GM12878 (cell line): ENCODE measurements at places on chromosomes 5 and 9.

GRCh38 chr9:3902631-3903030, 376.8 kb upstream of the RFX3 start:
- no peak for DNase-seq

DNA sequence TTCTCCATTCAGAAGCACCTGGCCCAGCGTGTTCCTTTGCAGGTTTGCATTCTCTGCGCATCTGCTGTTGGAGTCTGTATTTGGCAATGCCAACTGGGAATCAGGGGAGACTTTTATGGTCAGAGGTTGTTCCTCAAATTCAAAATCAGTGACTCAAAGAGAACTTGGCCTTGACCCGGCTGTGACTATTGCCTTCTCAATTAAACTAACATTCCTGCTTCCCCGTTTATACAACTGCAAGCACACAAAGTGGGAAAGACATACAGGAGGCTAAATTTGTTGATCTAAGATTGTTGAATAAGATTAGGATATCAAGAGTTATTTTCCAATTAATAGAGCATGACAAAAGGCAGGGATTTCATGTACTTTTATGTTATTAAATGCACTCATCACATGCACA, 402.4 kb upstream of the IRX2 start:
- no peak for DNase-seq

- DNase-seq, result no peak
Observed at GRCh38 chr9:91495450-91495849, 71.8 kb upstream of the NFIL3 start.

DNA sequence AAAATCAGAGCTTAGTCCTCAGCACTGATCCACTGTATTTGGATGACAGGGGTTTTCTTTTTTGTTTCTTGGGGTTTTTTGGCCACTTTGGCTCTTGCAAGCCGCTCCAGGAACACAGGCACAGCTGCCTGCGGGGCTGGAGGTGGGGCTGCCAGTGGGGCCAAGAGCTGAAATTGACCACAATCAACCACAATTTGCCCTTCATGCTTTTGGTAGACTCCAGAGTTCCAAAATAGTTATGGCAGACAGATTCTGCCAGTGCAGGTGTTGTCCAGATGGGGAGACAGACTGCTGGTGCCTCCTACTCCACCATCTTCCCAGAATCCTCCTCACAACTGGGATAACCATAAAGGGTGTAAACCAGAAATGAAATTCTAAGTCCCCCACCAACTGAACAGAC, 36.5 kb downstream of the PLEKHG4B start:
- DNase-seq, result no peak

DNA sequence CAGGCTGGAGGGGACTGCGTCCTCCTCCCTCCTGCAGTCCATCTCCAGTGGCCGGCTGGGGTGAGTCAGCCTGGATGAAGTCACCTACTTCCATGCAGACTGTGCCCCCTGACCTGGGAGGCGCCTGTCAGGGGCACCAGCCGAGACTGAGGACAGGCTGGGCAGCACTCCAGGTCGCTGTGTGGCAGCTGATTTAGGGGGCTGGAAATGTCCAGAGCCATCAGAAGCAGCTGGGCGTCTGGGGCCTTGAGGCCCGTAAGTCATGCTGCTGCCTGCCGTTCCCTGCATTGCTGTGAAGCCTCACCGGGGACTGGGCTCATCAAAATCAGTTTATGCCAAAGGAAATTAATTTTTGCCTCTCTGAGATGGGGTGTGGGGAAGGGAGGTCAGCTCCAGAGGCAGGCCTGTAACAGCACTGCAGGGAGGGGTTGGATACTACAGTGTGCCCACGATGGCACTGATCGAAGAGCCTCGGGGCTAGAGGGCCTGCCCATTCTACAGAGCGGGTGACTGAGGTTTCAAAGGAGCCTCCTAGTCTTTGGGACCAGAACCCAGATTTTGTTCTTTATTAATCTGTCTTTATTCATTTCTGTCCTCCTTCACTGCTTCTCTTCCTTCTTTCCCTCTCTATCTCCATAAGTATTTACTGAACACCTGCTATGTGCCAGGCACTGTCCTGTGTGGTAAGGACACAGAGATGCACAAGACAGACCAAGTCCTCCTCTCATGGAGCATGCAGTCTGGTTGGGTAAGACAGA, 70.4 kb upstream of the PSD2 start:
- no peak for DNase-seq

DNA sequence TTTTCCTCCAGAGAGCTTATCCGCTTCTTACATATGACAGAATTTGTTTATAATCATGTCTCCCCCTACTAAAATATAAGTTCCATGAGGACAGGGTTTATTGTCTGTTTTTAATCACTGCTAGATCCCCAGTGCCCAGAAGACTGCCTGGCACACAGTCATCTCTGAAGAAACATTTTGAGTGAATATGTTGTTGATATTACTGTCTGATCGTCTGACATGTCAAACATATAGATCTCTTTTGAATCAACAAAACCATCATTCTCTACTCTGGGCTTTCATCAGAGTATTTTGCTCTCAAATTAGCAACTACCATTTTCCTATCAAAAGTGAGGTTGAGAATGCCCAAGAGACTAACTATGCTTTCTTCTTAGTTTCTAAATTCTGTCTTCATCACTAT, 67.3 kb upstream of the SHISAL2B start:
- DNase-seq, result no peak

DNA sequence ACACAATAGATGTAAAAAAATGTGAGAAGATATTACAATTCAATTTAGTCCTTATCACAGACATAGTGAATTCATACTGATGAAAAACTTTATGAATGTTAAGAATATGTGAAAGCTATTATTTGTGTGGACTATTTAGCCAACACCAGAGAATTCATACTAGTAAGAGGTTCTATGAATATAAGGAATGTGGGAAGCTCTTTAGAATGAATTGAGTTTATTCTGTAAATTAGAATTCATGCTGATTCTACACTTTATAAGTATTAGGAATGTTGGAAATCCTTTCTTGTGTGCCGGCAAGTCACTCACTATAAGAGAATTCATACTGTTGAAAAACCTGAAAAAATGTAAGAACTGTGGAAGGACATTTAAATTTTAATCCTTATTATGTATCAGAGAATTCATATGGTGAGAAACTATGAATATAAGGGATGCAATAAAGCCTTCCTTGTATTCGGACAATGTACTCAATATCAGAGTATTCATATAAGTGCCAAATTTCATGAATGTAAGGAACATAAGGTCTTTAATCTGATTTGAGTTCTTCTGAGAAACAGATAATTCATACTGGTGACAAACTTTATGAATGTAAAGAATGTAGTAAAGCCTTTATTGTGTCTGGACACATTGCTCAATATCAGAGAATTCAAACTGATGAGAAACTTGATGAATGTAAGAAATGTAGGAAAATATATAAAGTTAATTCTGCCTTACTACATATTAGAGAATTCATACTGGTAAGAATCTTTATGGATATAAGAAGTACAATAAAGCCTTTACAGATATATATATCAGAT, 21.6 kb upstream of the PCDHA1 start:
- no peak for DNase-seq

DNA sequence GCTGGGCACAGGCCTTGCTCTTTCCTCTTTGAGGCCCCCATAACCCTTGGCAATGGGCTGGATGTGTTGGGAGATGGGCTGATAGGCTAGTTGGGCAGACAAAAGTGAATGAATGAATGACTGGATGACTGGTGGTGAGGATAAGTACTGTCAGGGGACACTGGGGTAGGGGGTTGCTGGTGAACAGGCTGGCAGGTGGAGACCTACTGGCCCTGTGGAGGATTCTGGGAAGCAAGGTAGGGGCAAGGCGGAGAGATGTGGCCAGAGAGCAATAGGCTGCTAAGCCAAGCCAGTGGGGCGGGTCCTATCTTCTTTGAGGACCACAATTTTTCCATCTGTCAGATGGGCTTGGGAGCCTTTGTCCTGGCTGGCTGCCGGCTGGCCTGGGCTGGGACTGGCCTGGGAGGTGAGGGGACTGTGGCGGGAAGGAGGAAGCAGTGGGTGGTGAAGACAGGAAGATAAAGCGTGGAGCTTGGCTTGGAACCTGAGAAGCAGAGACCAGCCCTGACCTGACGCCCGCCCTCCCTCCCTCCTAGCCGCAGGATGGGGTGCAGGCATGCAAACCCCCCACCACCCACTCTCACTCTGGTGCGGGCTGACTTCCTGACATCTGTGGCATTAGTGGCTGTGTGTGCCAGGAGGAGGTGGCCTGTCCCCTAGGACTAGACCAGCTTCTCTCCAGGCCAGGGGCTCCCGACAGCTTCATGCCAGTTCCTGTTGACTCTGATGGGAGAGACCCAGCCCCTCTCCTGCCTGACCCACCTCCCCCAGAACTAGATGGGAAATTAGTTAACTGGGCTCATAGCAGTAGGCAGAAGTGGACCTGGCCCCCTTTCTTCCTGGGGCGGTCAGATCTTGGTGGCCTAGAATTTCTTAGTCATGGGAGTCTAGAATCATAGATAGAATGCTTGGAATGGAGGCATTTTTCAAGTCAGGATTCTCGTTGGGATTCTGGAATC, 9.5 kb downstream of the CXXC5 start:
- DNase-seq, result no peak

DNA sequence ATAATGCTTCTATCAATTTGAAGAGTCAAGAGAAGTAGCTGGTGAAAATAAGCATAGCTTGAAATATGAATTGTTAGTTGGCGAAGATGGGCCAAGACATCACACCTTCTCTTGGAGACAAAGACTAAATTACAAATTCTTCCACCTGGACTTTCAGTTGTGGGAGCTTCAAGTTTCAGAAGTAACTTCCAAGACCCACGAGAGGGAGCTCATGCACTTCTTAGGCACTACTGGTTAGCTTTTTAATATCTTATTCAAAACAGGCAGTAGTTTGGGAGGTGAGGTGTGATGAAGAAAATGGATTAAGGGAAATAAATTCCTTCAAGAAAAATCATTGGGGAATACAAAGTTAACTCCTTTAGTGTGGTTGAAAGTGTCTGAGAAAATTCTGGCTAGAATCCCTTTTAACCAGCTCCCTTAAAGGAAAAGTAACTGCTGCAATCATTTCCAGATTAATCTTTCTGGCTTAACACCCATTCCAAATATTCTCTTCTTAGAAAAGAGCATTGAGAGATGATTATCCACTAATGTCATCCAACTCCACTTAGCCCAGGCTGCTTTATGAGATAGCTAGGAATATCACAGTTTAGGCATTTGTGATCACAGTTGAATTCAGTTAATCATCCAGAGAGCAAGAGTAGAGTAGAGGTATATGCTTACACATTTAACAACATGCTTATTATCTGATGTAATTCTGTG, 139.5 kb upstream of the DMRTA1 start:
- no peak for DNase-seq

- no peak for DNase-seq
Observed at GRCh38 chr5:7628248-7628647, 222.7 kb downstream of the CFAP90 start.

GRCh38 chr9:3750321-3750720, 224.5 kb upstream of the RFX3 start:
- no peak for DNase-seq

GRCh38 chr9:127690735-127691134, 16.1 kb upstream of the CFAP157 start:
- no peak for DNase-seq

DNA sequence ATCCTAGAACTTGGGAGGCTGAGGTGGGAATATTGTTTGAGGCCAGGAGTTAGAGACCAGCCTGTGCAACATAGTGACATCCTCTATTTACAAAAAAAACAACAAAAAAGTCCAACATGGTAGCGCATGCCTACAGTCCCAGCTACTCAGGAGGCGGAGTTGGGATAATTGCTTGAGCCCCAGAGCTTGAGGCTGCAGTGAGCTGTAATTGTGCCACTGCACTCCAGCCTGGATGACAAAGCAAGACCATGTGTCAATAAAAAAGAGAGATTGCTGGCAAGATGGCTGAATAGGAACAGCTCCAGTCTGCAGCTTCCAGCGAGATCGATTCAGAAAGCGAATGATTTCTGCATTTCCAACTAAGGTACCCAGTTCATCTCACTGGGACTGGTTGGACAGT, 54.8 kb upstream of the FBXL17 start:
- DNase-seq, result no peak

DNA sequence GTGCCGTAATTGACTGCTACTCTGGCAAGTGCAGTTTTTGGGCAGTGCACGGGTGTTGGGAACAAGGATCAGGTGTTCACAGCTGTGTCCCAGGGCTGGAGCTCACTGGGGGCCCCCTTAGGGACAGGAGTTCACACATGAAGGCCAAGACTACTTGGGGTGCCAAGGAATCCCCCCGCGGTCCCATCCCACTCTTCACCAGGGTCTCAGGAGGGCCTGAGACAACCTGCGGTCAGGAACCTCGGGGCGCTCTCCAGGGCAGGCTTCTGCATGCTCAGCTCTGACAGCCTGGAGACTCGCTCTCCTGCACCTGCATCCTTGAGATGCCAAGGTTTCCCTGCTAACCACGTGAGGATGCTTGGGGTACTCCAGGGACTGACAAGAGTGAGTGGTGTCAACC, 2.3 kb upstream of the MAN1B1 start:
- no peak for DNase-seq

GRCh38 chr5:26321278-26321677, 717.1 kb downstream of the CDH9 start:
- DNase-seq, result no peak

DNA sequence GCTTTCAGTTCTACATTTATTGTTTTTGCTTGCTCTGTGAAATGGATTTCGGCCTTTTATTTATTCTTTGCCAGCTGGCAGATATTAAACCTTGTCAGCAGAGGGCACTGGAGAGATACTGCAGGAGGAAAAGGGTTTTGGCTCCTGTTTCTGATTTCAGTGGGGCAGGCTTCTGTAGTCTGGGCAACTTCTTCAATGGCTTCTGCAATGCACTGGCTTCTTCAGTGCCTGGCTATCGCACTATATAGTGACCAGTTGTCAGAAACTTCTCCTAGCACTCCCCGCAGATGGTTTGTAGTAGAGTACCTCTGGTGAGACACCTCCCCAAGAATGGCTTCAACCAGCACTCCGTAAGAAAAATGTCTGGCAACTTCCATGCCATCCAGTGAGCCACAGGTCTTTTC, 3.2 kb upstream of the NFX1 start:
- DNase-seq, result no peak

GRCh38 chr9:29416204-29416603, 1842.9 kb upstream of the C9orf72 start:
- no peak for DNase-seq

DNA sequence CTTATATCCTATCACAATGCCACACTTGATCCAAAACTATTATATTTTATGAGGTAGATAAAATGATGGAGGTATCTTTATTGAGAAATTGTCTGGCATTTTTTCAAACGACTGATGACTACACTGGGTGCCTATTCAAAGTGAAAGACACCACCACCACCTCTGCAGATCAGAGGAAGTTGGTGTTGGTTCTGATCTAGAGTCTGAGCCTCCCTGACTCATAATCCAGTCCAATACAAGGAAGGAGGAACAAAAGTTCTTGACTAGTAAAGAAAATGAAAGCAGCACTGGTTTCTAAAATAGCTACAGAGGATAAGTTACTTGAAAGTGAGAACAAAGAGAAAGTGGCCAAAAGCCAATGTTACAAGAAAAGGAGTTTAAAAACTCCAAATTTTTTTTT, 139.9 kb downstream of the RFX3 start:
- peak; percentile 63 for DNase-seq

GRCh38 chr5:91341154-91341553, 42.0 kb downstream of the ARRDC3 start:
- DNase-seq, result no peak
